ENCODE measurements at places on chromosomes 1 and 21.

DNA sequence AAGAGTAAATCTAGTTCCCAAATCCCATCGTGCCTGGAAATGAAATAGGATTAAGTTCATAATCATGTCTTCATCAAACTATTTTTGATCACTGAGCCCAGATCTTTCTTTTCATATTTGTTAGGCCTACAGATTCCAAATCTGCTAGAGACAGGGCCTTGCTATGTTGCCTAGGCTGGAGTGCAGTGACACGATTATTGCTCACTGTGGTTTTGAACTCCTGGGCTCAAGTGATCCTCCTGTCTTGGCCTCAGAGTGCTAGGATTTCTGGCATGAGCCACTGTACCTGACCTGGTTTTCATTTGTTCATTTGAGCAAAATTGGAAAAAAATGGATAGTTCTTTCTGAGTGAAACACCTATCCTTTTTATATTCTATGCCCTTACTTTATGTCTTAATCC is 28.0 kb upstream of the DIPK1A start:
- no peak for DNase-seq

GRCh38 chr1:41513383-41513735 is 28.9 kb upstream of the EDN2 start:
- no peak for DNase-seq

- DNase-seq, result no peak
Measured at GRCh38 chr1:221824025-221824424, 82.1 kb upstream of the DUSP10 start.

- no peak for DNase-seq
Measured at GRCh38 chr1:212147581-212148033, 112.1 kb downstream of the DTL start.

DNA sequence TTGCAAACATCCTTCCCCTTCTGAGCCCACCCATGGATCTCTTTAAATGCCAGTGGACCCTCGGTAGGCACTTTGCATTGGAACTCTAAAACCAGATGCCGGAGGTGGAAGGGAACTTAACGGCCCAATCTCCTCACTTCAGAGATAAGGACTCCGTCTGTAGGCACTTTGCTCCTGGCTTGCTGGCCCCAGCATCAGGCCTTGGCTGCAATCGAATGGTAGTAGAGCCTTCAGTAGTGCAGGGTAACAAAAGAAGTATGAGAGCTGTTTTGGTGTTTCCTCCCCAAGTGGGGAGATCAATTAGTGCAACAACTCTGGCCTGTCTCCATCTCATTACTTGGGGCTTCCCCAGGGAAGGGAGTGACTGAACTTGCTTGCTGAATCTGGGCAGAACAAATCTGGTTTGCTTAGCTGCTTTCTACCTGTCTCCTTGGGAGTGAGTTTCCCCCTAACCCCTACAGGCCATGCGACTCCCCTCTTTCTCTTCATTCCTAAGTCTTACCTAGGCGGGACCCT is 70.8 kb downstream of the TENT5C start:
- no peak for DNase-seq

DNA sequence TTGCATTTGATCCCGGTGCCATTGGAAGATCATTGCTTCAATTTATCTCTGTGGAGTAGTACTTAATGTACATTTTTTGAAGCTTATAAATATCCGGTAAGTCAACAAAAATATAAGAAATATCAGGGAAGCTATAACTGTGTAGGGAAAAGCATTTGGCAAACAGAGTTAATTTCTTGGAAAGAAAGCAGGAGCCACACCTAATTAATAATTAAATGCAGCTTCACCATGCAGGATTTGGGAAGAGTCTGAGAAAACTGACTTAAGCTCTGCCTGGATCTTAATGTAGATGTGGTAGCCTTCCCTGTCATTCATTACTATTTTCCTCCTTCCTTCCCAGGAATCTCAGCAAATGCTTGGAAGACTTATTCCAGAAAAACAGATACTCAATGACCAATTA is 134.5 kb downstream of the ATP5PO start:
- DNase-seq, result no peak

- DNase-seq, result no peak
Measured at GRCh38 chr1:87392248-87393192, 63.8 kb downstream of the LMO4 start.

GRCh38 chr1:248810000-248810726 is 15.6 kb downstream of the SH3BP5L start:
- no peak for DNase-seq

- peak; percentile 42 for DNase-seq
Measured at GRCh38 chr1:36516372-36517010, 33.8 kb upstream of the CSF3R start.

- DNase-seq, result no peak
Measured at GRCh38 chr21:38249696-38250278, 7.0 kb upstream of the KCNJ15 start.

DNA sequence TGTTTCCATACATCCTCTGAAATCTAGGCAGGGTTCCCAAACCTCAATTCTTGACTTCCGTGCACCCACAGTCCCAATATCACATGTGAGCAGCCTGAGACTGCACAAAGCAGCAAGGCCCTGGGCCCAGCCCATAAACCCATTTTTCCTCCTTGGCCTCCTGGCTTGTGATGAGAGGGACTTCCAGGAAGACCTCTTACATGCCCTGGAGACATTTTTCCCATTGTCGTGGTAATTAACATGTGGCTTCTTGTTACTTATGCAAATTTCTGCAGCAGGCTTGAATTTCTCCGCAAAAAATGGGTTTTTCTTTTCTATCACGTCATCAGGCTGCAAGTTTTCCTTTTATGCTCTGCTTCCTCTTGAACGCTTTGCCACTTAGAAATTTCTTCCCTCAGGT is 3.3 kb upstream of the PIGK start:
- no peak for DNase-seq

DNA sequence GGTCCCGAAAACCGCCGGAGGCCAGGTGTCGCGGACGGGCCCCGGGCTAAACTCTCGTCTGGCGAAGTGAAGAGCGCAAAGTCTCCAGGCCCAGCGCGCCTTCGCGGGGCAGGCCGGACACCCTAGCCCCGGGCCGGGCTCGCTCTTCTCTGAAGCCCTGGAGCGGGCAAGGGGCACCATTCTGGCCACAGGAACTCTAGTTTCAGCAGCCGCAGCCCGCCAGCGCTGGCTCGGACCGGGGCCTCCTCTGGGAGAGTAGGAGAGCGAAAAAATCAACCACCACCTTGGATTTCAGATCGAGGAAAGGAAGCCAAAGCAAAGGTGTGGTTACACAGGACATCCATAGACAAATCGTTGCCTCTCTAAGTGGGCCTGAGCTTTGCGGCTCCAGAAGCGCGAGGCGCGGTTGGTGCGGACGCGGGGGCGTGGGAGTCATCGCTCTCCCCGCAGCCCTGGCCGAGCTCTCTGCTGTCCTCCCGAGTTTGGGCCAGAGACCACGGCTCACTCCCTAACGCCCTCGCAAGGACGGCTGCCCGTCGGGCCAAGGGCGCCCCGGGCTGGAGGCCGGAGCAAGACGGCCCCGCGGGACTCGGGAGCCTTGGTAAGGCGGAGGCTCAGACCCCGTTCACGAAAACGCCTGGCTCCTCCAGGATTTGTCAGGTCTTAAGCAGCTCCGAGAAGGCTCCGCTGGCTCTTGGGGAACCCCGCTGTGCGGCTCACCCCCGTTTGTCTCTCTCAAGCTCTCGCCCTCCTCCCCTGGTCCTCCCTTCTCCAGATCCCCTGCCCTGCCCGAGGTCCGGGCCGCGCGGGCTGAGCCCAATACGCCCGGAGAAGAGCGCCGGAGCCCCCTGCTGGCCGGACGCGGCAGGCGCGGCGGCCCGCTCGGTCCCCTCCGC is 132.9 kb upstream of the DPYD start:
- peak; percentile 64 for DNase-seq

DNA sequence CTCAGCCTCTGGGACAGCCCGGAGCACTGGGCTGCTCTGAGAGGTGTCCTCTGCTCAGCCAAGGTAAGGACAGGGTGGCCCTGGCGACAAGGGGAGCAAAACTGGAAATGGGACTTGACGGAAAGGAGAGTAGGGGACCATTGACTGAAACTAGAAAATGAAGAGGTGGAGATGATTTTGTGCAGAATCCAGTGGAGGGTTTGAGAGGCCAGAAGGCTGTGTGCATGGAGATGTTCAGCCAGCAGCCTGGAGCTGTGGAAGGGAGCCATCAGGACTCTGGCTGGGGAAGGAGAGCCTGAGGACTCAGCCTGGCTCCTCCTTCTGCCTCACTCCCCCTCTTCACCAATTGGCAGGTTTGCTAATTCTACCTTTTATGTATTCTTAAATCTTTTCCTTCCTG is 114.2 kb downstream of the EDEM3 start:
- no peak for DNase-seq

- DNase-seq, result peak; percentile 79
Measured at GRCh38 chr1:39026051-39026865, at the start of gene NDUFS5. TSS of gene NDUFS5 (plus strand) at chr1:39026350. CDS start at chr1:39028725, 2,375 bp downstream.

DNA sequence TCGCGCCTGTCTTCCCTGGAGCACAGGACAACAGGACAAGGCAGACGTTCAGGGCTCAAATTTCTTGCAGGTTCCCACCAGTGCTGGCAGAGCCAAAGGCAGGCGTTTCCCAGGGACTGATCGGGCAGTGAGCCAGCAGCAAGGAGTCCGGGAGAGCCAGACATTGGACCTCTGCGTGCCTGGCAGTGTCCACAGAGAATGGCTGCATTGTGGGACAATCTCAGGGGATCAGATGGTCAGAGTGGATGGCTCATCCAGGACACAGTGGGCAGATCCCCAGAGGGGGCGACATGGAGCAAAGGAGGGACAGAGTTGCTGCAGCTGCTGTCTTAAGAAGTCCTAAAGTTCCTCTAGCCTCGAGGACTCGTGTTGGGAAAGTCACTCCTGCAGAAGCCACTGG is 4.6 kb downstream of the TMEM63A start:
- DNase-seq, result peak; percentile 39

DNA sequence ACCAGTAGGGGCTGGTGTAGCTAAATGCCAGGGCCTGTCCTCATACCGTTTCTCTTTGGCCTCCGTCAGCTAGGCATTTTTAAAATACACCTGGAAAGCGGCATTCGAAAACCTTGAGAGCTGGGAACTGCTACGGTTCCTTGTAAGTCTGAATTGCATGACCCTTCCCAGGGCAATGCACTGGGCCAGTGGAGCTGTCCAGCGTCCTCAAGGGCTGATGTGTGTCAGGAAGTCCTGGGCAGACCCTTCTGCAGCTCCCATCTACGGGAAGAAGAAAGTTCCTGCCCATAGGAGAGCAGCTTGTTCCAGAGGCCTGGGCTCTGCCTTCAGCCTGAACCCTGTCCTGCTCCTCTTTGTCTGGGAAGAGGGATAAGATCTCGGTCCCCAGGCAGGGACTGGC is 34.1 kb downstream of the UBASH3A start:
- no peak for DNase-seq

DNA sequence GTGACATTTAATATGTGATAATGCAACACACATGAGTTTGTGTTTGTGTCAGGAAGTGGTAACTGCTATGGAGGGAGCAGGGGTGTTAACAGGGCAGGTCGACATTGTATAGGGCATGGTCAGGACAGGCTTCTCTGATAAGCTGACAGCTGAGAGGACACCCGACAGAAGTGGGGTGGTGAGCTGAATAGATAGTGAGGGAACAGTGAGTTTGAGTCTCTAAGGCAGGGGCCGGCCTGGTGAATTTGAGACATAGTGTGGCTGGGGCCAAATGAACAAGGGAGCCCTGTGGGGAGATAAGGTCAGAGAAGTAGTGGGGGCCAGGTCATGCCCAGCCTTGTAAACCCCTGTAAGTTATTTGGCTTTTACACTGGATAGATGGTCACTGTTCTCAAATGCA is 217.4 kb upstream of the KIAA0040 start:
- DNase-seq, result no peak

- DNase-seq, result no peak
Measured at GRCh38 chr1:208544053-208544452, 299.9 kb upstream of the PLXNA2 start.

DNA sequence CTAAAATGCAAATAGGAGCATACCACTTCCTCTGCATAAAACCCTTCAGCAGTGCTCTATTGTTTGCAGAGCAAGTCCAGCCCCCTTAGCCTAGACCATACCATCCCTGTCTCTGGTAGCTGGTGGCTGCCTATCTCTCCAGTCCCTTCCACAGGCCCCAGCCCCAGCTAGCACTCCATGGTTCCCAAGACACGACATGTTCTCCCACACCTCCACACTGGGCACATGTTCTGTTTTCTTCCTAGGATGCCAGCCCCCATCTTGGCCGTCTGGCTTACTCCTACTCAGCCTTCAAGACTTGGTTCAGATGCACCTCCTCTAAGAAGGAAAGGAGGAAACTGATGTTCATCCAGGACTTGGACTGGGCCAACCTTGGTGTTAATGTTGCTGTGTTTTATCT is 108.4 kb downstream of the BEND5 start:
- DNase-seq, result no peak

DNA sequence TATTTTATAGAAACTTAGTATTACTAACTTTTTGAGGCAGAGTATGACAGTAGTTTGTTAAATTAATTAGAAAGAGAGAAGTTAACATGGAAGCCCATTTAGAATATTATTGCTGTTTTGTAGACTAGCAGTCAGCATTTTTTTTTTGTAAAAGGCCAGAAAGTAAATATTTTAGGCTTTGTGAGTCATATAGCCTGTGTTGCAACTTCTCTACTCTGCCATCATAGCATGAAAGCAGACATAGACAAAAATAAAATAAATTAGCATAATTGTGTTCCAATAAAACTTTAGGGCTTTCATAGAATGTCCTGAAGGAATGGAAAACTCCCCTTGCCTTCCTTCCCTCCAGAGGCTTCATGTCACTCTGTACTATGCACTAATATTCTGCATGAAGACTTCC is 12.3 kb upstream of the RGS4 start:
- no peak for DNase-seq

GRCh38 chr1:29641921-29642320 is 405.6 kb downstream of the PTPRU start:
- no peak for DNase-seq

DNA sequence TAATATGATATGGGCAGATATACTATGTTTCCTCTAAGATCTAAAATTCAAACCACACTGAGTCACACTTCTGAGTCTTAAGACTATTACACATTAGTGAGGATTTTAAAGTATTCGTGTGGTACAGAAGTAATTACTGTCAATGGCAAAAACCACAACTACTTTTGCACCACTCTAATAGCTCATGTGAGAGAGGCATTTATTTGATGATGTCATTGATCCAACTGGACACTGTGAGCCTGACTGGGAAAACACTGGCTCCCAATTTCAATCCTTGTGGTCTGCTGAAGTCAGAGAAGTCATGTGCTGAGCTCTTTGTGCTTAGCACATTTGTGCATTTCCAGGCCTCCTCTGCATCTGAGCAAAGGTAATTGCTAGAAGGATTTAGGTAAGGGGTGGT is 377.8 kb downstream of the USH2A start:
- DNase-seq, result no peak

DNA sequence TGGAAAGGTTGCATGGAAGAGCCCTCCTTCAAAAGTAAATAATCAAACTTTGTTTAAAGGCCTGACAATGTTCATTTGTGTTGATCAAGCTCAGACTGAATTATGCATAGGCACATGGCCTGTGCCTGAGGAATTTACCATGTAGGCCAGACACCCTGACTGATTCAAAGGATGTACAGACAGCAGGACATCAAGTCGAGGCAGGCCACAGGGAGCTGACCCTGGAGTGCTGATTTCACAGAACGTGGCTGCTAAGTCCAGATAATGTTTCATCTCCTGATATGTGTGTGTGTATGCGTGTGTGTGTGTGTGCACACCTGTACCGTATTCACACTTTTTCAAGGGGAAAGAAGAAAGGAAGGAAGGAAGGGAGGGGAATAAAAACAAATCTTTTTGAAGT is 34.1 kb downstream of the NAV1 start:
- no peak for DNase-seq
